ENCODE measurements at places on chromosomes 16 and 17. TPM values are rescaled to one million over a fixed set of nuclear protein-coding genes. Genes with fewer than 3 reads are reported as not detected.

The AGRP gene
- not detected for total RNA-seq

The OR2C1 gene
- total RNA-seq, result not detected

The FBRS gene
- total RNA-seq, result 116 TPM

The CNTNAP1 gene
- 2.2 TPM for total RNA-seq

The LGALS9C gene
- not detected for total RNA-seq

The ABCC3 gene
- total RNA-seq, result not detected

The SLC35G6 gene
- not detected for total RNA-seq

The PHLPP2 gene
- 19.0 TPM for total RNA-seq

DNA sequence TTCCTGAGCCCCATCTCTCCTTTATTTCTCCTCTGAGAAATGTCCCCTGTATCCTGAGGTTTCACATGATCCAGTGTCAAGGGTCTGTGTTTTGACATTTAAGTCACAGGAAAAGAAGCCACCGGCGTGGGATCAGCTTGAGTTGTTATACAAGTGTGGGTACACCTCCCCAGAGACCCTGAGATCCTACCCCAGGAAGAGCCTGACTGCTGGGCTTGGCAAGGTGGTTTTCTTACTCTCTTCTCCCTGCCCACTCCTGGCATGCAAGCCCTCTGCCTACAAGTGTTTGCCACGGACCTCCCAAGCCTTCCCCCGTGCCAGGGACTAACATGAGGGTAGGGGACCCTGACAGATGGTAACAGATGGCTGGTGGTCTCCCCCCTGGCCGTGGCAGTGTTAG, 2.8 kb upstream of the ARHGAP27 start:
- H3K27me3 ChIP-seq, result no peaks in the 10 kb centered on the region
- no peak overlapping the region for H3K4me3 ChIP-seq
- DNase-seq, result no peak
- H3K27ac ChIP-seq, result no peak overlapping the region

- no peak for DNase-seq
- no peaks in the 10 kb centered on the region for H3K36me3 ChIP-seq
- H3K4me1 ChIP-seq, result peaks cover 9% of the 10 kb centered on the region
- H3K4me3 ChIP-seq, result no peak overlapping the region
- H3K27me3 ChIP-seq, result peaks cover 18% of the 10 kb centered on the region
- H3K27ac ChIP-seq, result no peak overlapping the region
Observed at GRCh38 chr17:77579131-77579530, 379.4 kb upstream of the TNRC6C start.

DNA sequence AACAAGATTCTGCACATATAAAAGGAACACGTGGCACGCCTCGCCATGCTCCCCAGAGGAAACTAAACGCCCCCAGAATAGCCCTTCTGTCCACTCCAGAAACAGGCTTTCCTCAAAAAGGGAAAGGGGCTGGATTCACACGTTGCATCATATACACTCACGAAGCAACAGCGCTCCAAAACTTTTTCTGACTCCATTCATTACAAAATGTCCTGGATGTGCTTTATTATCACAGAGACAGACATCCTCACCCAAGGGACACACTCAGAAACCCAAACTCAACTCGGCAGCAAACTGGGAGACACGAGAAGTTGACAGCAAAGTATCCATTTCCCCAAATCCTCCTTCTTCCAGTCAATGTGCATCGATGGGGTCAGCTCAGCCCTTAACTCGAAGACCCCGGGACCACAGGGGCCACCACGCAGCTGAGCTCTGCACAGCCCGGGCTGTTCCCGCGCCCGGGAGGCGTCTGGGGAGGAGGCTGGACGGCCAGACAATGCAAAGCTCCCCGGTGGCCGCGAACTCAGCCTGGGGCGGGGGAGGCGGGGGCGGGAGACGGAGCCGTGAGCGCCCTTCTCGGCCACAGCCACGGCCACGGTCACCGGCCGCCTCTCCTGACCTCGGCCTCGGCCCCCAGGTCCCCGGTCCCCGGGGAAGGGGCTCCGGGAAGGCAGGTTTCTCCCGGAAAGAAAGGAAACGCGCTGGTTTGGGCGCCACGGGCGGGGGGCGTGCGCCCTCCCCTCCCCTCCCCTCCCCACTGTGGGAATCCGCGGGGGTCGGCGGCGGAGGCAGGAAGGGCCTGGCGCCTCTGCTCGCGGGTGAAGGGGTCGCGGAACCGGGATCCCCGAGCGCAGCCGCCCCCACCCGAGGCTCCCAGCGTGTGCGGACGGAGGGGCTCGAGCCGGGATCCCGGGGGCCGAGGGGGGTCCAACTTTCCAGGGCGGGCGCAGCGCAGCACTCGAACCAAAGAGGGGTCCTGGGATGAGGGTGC, 1.2 kb downstream of the NXN start:
- H3K36me3 ChIP-seq, result no peaks in the 10 kb centered on the region
- H3K27me3 ChIP-seq, result peaks cover 34% of the 10 kb centered on the region
- H3K4me3 ChIP-seq, result peak overlapping the region; percentile 23
- H3K27ac ChIP-seq, result no peak overlapping the region
- no peak for DNase-seq

GRCh38 chr17:69050999-69051775, 9.5 kb downstream of the ABCA9 start:
- H3K27ac ChIP-seq, result no peak overlapping the region
- peaks cover 3% of the 10 kb centered on the region for H3K27me3 ChIP-seq
- no peak for DNase-seq
- H3K36me3 ChIP-seq, result no peaks in the 10 kb centered on the region

DNA sequence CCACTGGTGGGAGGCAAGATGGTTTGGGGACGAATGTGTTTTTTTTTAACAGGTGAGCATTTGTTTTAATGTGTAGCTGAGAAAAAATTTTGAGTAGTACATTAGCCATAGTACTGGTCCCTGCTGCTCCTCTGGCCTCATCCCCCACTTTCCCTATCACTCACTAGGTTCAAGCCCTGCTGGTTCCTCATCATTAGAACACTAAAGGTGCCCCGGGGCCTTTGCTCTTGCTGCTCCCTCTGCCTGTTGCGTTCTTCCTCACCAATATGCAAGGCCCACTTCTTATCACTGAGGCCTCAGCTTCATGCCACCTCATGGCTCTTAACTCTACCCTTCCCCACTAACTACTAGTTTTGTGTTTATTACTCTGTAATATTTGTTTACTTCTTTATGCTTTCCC, 74.5 kb downstream of the GNAO1 start:
- DNase-seq, result no peak
- H3K27ac ChIP-seq, result no peak overlapping the region
- peaks cover 1% of the 10 kb centered on the region for H3K36me3 ChIP-seq
- no peak overlapping the region for H3K4me3 ChIP-seq

DNA sequence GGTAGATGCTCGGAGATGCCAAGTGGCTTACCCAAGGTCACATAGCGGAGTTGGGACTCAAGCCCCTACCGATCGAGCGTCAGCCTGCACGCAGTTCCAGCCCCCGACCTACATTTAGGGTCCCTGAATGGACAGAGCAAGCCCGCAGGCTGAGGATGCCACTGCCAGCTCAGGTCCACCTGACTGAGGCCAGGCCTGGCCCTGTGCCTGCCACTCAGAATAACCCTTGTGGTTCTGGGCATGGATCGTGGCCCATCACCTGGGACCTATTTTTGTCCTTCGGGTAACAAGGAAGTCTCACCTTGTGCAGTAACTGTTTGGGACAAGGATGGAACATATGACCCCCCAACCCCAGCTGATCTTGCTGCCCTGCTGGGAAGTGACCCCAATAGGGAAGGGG, 17.1 kb downstream of the CDH16 start:
- H3K36me3 ChIP-seq, result peaks cover 1% of the 10 kb centered on the region
- H3K27ac ChIP-seq, result no peak overlapping the region
- H3K4me1 ChIP-seq, result peaks cover 11% of the 10 kb centered on the region
- H3K27me3 ChIP-seq, result peaks cover 2% of the 10 kb centered on the region
- DNase-seq, result no peak

DNA sequence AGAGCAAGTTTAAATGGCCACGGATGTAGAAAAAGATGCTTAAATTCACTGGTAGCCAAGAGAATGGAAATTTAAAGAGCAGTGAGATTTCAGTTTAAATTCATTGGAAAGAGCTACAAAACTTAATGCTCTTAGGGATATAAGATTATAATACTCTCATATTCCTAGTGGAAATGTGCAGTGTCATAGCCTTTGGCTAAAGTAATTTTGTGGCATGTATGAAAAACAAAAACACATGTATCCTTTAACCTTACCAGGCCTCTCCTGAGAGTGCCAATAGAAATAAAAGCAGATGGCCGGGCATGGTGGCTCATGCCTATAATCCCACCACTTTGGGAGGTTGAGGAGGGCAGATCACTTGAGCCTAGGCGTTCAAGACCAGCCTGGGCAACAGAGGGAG, 289.2 kb downstream of the PHKB start:
- no peak overlapping the region for H3K27ac ChIP-seq
- H3K36me3 ChIP-seq, result no peaks in the 10 kb centered on the region
- DNase-seq, result no peak

GRCh38 chr17:40059729-40060475, 2.9 kb upstream of the THRA start:
- H3K36me3 ChIP-seq, result no peaks in the 10 kb centered on the region
- peaks cover 29% of the 10 kb centered on the region for H3K4me1 ChIP-seq
- DNase-seq, result no peak
- peaks cover 46% of the 10 kb centered on the region for H3K27me3 ChIP-seq
- H3K4me3 ChIP-seq, result no peak overlapping the region
- no peak overlapping the region for H3K27ac ChIP-seq

DNA sequence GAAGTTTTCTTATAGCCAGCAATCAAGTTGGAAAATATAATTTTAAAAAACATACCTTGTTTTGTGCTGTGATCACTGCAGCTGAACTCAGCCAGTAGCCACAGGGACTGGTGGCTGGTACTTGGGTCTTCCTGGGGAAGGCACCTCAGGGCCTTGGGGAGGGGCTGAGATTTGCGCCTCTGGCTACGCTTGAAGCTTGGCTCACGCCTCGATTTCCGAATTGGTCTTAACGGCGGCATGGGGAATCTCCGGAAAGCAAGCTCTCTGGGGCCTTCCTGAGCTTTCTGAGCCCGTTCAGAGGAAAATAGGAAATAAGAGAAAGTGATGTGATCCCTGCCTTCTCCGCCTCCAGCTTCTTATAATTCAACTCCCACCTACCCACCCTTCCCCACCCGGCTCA, 11.3 kb upstream of the USP7 start:
- DNase-seq, result no peak
- H3K27ac ChIP-seq, result no peak overlapping the region
- no peak overlapping the region for H3K4me3 ChIP-seq

- no peak for DNase-seq
- no peak overlapping the region for H3K27ac ChIP-seq
- no peaks in the 10 kb centered on the region for H3K27me3 ChIP-seq
- H3K4me3 ChIP-seq, result no peak overlapping the region
- no peaks in the 10 kb centered on the region for H3K4me1 ChIP-seq
Observed at GRCh38 chr16:12197812-12198211, 221.3 kb downstream of the SNX29 start.

- peaks cover 15% of the 10 kb centered on the region for H3K27me3 ChIP-seq
- H3K36me3 ChIP-seq, result no peaks in the 10 kb centered on the region
- no peaks in the 10 kb centered on the region for H3K4me1 ChIP-seq
- DNase-seq, result peak; percentile 76
- no peak overlapping the region for H3K27ac ChIP-seq
Observed at GRCh38 chr17:44779211-44780025, 20.6 kb downstream of the ADAM11 start.

- no peaks in the 10 kb centered on the region for H3K27me3 ChIP-seq
- no peaks in the 10 kb centered on the region for H3K36me3 ChIP-seq
- no peak overlapping the region for H3K27ac ChIP-seq
- H3K4me3 ChIP-seq, result no peak overlapping the region
Observed at GRCh38 chr17:32495359-32496231, 8.8 kb downstream of the CDK5R1 start.

DNA sequence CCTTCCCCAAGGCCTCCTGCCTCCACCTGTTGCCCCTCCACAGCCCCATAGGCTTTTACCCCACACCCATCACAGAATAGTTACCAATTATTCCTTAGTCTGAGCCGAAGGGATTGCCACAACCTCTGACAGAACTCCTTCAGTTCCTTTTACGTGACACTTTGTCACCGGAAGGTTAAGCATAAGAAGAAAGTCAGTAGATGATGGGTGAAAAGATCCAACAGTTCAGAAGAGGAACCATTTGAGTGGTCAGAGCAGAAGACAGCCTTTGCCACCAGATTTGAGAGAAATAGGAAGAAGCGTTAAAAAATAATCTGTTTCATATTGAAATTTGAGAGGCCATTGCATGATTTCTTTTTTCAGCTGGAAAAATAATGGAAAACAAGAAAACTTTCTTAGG, 1.2 kb downstream of the SRR start:
- H3K4me3 ChIP-seq, result peak overlapping the region; percentile 77
- H3K36me3 ChIP-seq, result peaks cover 23% of the 10 kb centered on the region
- no peak for DNase-seq
- peak overlapping the region; percentile 16 for H3K27ac ChIP-seq

- no peaks in the 10 kb centered on the region for H3K36me3 ChIP-seq
- H3K27ac ChIP-seq, result peak overlapping the region; percentile 70
- H3K27me3 ChIP-seq, result peaks cover 8% of the 10 kb centered on the region
- peaks cover 6% of the 10 kb centered on the region for H3K4me1 ChIP-seq
- peak overlapping the region; percentile 58 for H3K4me3 ChIP-seq
Observed at GRCh38 chr17:81049372-81049911, 14.5 kb downstream of the BAIAP2 start.

GRCh38 chr17:68378268-68379176, 78.8 kb downstream of the WIPI1 start:
- H3K4me1 ChIP-seq, result peaks cover 15% of the 10 kb centered on the region
- peaks cover 4% of the 10 kb centered on the region for H3K36me3 ChIP-seq
- no peak for DNase-seq
- H3K4me3 ChIP-seq, result no peak overlapping the region
- no peak overlapping the region for H3K27ac ChIP-seq
- peaks cover 15% of the 10 kb centered on the region for H3K27me3 ChIP-seq

DNA sequence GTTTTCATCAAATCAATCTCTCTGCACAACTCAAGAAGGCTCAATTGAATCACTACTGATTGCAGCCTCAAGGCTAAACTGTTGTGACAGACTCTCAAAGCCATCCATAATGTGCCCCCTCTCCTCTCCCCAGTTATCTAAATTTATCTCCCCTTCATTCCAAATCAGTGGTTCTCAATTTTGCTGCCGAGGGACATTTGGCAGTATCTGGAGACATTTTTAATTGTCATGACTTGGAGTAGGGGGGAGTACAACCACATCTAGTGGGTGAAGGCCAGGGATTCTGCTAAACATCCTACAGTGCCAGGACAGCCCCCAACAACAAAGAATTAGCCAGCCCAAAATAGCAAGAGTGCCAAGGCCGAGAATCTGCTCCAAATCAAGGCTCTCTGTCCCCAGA, 9.1 kb downstream of the USP31 start:
- no peak overlapping the region for H3K4me3 ChIP-seq
- no peaks in the 10 kb centered on the region for H3K27me3 ChIP-seq
- no peak overlapping the region for H3K27ac ChIP-seq
- H3K4me1 ChIP-seq, result peaks cover 5% of the 10 kb centered on the region

DNA sequence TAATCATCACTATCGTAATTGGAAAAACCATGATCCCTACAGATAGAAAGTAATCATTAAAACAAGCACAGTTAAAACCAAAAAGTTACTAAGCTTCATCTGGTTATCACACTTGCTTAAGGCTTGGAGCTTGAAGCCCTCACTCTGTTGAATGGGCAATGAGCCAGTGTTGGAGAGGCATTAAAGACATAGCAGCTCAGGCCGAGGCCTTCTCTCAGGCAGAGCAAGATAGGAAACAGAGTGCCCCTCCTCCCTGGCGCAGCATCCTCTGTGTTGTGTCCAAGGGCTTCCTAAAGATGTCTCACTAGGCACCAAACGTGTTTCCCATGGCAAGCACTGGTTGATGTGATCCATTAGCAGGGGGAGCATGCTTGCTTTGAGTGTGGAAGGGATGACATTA, 34.9 kb upstream of the LGALS9 start:
- H3K27me3 ChIP-seq, result no peaks in the 10 kb centered on the region
- no peak overlapping the region for H3K4me3 ChIP-seq
- H3K4me1 ChIP-seq, result peaks cover 34% of the 10 kb centered on the region

GRCh38 chr16:23941963-23942564, 106.3 kb downstream of the PRKCB start:
- peaks cover 16% of the 10 kb centered on the region for H3K4me1 ChIP-seq
- no peaks in the 10 kb centered on the region for H3K27me3 ChIP-seq

Measured in activated T-helper 1 cell treated with anti-CD3 and anti-CD28 coated beads, Interleukin-12 subunit alpha, Interleukin-12 subunit beta, Interleukin-2, Interleukin-4 antibody, amounts not matched to agents 30 ng/mL and 10 ng/mL and 1 ng/mL, durations not matched to agents 14 hours and 24 hours and 36 hours (primary cell).